ENCODE measurements at places on chromosomes 3 and 15.
A peak's percentile ranks its signal among the peaks of the same experiment; 100 is the strongest.

GRCh38 chr15:38062696-38063095, 128.3 kb downstream of the TMCO5A start:
- DNase-seq: no peak

DNA sequence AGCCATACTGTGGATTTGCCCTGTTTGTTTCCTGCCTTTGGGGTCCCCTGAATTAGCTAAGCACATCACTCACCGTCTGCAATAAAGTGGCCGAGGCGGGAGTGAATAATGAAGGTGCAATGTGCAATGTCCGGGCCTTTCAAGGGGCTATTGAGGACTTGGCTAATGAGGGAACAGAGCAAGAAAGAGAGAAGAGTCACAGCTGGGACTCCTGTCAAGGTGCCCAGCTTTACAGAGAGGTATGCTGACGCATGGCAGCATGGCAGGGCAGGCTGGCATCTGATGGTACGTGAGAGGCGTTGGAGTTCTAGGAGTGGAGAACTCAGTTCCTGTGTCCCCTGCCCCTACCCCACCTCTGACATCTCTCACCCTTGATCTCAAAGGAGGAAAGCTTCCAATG, 13.8 kb upstream of the ATP2B2 start:
- no peak for DNase-seq

DNA sequence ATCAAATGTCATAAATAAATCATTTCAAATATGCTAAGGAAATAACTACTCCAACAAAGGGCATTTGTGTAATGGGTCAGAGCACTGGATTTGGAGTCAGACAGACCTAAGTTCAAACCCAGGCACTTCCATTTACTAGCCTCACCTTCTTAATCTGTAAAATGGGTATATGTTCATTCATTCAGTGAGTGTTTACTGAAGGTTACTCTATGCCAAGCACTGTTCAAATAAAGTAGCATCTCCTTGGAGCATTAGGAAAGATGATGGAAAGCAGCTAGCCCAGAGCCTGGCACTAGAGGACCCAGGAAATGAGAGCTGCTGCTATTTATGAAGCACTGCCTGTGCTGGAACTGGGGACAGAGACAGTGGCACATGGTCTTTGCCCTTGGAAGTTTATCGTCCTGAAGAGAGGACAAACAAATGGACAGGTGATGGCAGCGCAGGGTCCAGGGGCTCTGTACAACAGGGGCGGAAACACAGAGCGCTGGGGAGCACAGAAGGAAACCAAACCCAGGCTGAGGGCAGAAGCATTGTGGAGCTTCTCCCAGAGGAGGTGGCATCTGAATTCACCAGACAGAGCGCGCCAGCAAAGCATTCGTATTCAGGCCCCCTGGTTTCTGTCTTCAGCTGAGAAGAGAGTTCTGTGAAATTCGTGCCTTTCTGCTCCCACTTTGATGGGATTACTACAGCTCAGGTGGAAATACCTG, 19.0 kb downstream of the TM4SF4 start:
- DNase-seq: no peak

DNA sequence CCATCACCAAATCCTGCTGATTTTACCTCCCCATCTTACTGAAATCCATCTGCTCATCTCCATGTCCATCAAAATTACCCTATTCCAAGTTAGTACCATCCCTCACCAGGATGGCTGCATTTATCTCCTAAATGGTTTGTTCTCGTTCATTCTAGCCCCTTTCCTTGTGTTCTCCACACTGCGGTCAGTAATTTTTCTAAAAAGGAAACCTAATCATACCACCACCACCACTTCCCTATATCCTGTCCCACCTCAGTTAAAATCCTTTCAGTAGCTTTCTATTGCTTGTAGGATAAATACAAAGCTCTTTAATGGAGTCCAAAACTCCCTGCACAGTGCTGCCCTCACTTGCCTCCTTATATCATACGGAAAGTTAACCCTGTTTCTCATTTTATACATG, 51.1 kb downstream of the UACA start:
- DNase-seq: no peak

GRCh38 chr15:59662260-59662659, 4.9 kb upstream of the GTF2A2 start:
- DNase-seq: no peak

GRCh38 chr15:93649691-93650235, 560.8 kb upstream of the RGMA start:
- no peak for DNase-seq

DNA sequence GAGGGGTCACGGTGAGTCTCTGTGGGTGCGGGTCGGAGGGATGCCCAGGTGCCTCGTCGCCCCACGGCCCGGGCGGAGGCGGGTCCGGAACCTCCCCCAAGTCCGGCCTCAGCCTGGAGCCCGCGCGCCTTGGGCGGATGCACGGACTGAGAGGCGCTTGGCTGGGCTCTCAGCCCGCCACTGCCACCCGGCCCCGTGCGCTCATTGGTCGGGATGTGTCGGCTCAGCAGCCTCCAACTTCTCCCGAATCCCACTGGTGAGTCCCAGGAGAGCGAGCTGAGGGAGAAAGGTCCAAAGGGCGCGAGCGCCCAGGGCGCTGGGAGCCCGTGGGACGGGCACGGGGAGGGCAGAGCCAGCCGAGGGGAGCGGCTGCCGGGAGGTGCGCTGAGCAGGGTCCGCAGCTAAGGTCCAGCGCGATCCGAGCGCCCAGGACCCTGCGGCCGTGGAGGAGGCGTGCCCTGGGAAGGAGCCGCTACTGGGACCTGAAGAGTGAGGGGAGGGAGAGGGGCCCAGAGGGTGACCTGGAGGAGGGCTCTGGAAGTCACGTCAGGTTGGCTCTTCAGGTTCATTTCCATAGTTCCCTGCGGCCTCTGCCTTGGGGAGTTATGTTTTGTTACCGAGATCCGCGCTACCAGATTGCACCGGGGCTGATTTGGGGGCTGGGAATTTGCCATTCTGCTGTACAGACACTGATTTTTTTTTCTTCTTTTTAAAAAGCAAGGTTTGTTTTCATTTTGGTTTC, at the start of gene MME:
Gene MME (plus strand): TSS at position 574 of the 742 bp plus-strand sequence. CDS start 3,849 bp downstream, outside the sequence.
- peak; percentile 63 for DNase-seq

- no peak for DNase-seq
Observed at GRCh38 chr15:96560246-96560895, 229.9 kb downstream of the NR2F2 start.

DNA sequence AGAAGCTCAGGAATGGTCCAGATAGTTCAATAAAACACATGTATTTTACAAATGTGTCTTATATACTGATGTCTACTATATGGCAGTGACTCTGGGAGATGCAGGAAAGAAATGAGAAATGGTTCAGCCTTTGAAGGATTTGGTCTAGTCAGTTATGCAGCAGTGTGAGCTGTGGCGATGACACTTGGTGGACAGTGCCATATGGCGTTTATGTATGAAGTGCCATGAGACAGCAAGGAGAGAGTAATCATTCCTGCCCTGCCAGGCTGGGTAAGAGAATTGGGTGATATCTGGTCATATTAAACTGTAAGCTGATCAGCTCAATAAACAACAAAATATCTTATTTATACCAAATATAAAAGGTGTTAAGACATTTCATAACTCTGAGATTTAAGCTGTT, 47.6 kb upstream of the ANP32A start:
- no peak for DNase-seq

DNA sequence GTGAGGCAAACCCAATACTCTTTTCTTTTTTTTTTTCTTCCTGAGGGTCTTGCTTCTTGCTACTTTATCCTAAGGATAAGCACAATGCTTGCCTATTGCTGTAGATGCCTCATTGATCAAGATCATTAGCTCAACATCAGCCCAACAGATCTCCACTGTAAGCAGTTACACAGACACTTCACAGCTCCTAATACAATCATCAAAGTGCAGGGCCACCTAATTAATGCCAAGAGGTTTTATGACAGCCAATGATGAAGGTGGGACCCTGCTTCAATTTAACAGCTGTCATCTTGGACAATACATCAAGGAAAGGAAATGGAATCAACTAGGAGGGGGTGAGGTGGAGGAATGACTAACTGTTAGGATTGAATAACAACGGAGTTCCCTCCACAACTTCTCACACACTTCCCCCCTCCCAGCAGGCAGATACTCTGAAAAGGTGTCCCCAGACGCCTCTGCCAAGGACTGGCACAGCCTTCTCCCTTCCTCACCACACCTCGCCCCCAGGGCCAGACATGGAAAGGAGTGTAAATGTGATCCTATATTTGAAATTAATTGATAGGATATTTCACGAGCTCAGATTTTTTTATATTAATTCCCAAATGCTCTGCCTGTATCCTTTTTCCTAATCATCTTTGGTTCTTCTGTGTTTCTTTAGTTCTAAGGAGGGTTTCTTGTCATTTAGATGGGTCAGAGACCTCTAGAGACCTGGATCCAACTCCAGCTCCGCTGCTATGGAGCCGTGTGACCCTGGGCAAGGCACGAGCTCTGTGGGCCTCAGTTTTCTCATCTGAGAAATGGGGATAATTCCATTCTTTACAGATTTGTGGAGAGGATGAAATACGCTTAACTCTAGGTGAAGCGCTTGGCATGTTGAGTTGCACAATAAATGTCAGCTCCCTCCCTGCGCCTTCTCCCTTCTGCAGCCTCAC, 1.2 kb downstream of the DCLK3 start:
- DNase-seq: no peak

- no peak for DNase-seq
Observed at GRCh38 chr15:81427176-81427575, 53.2 kb upstream of the TMC3 start.

GRCh38 chr3:190533511-190534281, 19.8 kb downstream of the IL1RAP start:
- peak; percentile 96 for DNase-seq

DNA sequence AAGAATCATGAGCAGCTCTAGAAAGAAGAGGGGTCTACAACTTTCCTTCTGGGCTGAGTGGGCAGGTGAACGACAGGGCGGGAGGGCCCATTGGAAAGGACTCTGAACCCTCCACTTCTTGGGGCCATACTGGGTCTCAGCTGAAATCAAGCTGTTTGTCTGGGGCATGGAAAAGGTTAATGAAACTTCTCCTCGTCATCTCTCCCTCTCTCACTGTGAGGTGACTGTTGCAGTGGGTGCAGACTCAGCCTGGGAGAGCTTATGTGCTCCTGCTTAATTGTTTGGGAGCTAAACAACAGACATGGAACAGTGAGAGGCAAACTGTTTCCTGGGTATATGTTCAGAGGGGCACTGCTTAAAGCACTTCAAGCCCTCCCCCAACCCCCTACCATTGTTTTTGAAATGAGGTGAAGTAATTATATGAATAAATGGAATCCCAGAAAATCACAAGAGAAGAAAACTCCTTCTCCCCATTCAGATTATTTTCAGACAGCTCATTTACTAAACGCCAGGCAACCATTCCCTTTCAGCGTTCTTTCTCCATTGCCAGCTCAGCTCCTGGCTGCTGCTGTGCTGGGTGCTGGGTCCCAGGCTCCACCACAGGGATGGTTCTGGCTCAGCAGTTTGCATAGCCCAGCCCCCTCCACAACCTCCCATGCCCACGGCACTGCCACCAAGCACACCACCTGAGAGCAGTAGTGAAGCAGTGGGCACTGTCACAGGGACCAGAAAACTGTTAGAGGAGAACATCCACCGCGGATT, 444.9 kb upstream of the TBL1XR1 start:
- DNase-seq: no peak

DNA sequence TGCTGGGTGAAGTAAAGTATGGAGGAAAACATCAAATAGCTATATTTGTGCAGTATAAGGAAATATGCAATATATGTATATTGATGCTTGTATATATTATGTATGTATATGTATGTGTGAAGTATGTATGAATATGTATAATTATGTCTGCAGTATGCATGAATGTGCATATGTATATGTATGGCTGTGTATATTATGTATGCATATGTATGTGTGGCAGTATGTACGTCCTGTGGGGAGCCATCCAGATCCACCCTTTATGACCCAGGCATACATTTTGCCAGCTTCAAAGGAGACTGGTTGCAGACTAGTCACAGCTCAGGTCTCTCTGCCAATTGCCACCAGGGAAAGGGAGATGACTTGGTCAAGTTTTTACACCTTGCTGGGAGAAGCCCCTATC, 24.1 kb downstream of the CCDC54 start:
- no peak for DNase-seq

DNA sequence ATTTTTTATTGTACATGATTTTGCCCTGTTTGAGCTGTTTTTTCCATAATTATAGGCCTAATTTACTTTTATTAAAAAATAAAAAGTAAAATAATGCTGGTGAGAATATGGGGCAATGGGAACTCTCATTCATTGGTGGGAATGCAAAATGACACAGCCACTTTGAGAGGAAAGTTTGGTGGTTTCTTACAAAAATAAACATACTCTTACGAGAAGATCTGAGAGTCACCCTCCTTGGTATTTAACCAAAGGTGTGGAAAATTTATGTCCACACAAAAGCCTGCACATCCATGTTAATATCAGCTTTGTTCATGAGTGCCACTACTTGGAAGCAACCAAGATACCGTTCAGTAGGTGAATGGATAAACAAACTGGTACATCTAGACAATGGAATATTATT, 9.8 kb downstream of the MUC13 start:
- DNase-seq: no peak

- no peak for DNase-seq
Observed at GRCh38 chr3:143634991-143635390, 213.3 kb downstream of the SLC9A9 start.

DNA sequence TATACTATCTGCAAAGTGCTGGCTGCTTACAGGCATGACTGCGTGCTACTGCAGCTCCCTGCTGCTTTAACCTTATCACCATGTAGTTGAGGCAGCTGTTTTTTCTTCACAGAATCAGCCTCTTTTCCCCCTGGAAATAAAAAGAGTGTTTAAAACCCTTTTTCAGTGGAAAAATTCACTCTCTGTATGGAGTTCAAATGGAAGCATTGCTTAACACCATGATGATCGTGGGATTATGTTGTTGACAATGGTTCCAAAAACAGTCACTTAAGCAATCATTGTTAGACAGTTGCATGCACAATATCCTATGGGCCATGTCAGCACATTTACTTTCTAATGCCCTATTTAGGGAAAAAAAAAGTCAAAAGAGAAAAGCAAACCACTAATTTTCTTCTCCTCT, 536.4 kb downstream of the UNC13C start:
- no peak for DNase-seq

GRCh38 chr15:78004919-78005634, 72.4 kb downstream of the TBC1D2B start:
- peak; percentile 86 for DNase-seq

- DNase-seq: peak; percentile 52
Observed at GRCh38 chr15:68497206-68497910, 65.4 kb upstream of the ITGA11 start.

DNA sequence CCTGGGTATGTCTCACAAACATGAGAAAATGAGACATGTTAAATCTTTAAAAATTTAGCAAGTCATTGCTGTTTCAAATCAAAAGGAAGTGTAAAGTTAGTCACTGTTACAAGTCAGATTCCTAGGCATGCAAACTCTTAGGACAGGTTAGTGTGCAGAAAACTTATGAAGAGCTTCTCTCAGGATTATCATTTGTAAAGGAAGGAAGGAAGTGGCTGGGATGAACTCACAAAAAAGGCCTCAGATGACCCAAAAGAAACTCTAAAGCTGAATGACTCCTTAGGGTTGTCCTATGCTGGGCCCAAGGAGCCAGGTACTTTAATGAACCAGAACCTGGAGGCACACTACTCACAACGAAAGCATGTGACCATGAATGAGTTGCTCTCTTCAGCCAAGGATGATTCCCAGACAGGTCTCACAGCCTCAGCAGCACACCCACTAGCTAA, 25.0 kb downstream of the MSL2 start:
- DNase-seq: no peak

GRCh38 chr3:98779541-98780335, 16.6 kb downstream of the ST3GAL6 start:
- DNase-seq: peak; percentile 54
